ENCODE measurements at places on chromosomes 12 and 14.
A peak's percentile ranks its signal among the peaks of the same experiment; 100 is the strongest.

DNA sequence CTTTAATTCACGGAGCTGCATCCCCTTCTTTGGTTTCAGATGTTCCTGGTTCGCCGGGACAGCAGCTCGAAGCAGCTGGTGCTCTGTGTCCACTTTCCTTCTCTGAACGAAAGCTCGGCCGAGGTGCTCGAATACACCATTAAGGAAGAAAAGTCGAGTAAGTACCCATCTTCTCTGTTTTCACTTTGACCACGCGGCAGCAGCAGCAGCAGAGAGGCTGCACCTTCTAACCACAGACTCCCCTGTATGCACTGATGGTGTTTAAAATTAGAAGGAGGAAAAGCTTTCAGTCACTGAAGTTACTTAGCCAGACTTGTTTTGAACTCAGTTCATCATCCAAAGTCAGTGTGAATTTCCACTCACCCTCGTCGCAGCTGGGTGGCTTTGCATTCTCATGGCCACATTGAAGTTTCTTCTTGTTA, 63.8 kb downstream of the RIN3 start:
- no peak for DNase-seq

- no peak for DNase-seq
Measured at GRCh38 chr14:33567731-33568130, 383.1 kb downstream of the EGLN3 start.

DNA sequence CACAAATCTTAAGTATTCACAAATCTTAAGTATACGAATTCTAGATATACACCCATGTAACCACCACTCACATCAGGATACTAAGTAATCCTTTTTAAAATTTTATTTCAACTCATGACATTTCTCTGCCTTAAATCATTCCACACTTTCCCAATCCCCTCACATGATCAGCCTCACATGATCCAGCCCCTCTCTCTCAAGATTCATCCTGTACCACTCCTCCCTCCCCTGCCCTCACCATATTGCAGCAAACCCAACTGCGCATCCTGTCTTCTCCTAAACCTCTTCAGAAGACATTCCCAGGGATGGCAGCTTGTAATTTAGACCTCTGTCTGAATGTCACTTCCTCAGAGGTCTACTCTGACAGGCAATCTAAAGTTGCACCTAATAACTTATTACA, 1.7 kb upstream of the EIF4B start:
- DNase-seq = no peak

GRCh38 chr14:75649773-75650172, 10.9 kb downstream of the ERG28 start:
- no peak for DNase-seq

GRCh38 chr14:76752744-76753143, 8.5 kb upstream of the VASH1 start:
- no peak for DNase-seq

GRCh38 chr14:73344319-73344718, 107.0 kb downstream of the PAPLN start:
- DNase-seq = no peak

GRCh38 chr12:115444346-115444745, 760.4 kb upstream of the TBX3 start:
- no peak for DNase-seq

- DNase-seq = no peak
Measured at GRCh38 chr12:77813558-77813957, 17.1 kb upstream of the NAV3 start.

DNA sequence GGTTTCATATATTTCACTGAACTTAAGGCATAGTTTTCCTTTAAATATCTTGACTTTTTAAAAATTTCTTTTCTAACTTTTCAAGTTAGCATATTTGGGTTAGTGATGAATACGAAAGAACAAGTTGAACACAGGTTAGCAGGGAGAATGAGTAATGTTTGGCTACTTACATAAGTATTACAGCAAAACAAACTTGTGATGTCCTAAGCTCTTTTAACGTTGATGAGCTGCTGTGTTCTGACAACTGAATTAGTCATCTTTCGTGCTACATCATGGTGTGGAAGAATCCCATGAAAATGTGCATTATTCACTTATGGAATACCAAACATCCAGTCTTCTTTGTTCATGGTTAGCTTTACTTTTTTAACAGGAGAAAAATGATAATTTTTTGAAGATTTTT, 36.3 kb upstream of the PDZRN4 start:
- DNase-seq = no peak

GRCh38 chr14:24162093-24162492, 1.0 kb downstream of the IRF9 start:
- no peak for DNase-seq

DNA sequence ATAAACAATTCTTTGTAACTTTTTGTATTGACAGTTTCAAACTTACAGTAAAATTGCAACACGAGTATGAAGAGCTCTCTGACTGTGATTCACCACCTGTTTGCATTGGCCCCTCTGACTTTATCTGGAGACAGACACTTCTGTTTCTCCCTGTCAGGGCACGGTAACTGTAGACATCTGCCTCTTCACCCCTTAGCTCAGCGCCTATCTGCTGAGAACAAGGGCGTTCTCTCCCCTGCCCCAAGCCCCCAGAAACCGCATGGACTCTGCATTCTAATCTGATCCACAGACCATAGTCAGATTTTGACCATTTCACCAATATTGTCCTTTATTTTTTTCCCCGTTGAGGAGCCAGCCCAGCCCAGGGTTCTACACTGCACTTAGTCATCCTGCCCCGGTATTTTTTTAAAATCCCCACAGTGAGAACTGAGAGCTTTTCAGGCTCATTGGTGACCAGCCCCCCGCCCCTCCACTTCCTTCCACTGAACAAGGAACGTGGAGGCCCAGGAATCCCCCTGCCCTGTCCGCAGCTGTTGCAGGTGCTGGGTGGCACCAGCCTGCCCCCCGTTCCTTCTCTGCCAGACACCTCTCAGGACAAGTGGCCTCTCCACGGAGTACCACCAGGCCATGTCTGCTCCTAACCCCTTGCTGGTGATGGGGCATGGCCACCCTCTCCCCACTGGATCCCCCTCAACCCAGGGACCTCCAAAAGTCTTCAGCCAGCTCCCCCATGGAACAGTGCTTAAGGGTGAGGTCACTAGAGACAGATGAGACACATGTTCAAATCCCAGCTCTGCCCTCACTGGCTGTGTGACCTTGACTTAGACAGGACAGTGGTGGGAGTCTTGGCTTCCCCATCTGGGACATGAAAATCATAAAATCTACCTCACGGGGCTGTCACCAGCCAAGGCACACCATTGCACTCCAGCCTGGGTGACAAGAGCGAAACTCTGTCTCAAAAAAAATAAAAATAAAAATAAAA, 11.2 kb downstream of the RHOF start:
- no peak for DNase-seq

DNA sequence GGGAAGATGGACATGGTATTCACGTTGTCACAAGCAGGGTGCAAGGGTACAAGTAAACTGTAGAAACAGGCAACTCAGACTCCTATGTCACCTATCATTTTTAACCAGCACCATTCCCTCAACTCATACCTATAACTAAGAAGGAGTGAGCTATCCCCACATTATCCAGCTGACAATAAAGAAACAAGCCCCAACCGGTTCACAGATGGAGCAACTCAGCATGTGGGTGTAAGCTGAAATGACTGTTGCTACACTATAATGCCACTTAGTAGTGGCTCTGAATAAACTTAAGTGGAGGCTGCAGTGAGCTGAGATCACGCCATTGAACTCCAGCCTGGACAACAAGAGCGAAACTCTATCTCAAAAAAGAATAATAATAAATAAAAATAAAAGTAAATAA, 829.5 kb upstream of the MDGA2 start:
- DNase-seq = no peak

DNA sequence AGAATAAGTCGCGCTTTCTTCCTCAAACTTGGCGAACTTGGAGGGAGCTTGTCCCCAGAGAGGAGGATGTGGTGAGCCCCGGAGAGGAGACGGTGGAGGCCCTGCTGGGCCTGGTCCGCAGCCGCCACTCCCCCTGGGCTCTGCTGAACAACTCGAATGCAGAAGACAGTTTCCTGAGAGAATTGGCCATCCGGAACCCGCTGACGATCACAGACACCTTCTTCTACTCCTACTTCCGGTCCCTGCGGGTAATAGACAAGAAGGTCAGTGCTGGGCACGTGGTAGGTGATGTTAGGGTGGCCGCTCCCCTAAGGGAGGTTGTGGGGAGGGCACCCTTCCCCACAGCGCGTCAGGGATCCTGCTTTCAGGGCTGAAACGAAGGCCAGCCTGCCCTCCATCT, 1.6 kb downstream of the LRRC43 start:
- DNase-seq = no peak

DNA sequence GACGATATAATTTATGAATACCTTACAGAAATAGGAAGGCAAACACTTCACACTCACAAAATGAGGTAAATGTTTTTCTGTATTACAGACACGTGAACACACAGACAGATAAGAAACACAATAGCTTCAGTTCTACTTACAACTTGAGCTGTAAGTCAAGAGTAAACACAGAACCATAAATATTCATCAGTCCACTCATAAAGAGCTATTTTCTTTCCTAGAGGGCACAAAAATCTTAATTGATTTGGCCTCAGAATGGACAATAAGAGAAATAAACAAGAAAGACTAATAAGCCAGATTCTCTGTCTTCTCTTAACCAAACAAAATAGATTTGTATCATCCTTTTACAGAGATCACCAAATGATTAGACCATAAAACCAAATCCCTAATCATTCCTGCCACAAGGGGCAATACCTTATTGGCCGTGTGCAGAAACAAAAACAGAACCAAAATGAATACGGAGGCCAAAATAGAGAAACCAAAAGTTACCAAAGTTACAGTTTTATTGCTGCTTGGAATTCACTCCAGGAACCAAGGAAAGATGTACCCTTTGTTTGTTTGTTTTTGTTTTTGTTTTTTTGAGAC, 38.1 kb upstream of the GARIN2 start:
- no peak for DNase-seq

DNA sequence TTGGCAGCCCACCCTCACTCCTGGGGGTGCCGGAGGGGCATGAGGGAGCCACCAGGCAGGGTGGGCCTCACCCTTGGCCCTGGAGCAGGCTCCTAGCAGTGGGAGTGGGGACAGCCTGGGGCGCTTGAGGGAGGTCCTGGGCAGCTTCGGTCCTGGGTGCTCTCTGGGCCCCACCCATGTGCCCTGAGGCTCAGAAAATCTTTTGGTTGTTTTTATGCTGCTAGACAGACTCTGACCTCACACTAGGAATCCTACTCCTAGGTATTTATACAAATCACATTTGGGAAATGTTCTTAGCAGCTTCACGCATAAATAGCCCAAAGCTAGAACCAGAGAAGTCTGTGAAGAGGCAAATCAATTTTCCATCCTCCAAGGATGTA, 10.9 kb upstream of the ULK1 start:
- no peak for DNase-seq

- DNase-seq = no peak
Measured at GRCh38 chr12:1949771-1950470, 31.5 kb upstream of the CACNA2D4 start.

DNA sequence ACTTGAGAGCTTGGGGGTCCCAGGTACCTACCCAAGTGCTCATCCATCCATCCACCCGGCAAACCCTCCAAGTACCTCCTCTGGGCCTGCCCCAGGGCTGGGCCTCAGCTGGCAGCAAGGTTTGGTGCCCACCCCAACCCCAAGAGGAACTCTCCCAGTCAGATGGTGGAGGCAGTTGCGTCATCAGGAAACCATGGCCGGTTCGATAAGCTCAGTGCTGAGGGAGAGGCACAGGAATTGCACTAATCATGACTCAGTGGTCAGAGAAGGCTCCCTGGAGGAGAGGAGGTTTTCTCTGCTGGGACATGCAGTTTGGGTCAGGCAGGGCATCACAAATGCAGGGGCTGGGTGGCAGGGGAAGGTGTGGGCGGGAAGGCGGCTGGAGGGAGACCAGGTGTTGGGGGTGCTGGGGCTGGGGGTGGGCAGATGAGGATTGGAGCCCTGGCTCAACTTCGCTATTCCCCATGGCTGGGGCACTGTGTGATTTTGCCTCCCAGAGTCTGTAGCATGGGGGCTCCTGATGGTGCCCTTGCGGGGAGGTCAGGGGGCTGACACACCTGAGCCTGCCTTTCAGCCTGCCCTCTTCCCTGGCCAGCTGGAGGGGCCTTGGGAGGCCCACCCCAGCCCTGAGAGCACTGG, 32.2 kb downstream of the SH2B3 start:
- no peak for DNase-seq

DNA sequence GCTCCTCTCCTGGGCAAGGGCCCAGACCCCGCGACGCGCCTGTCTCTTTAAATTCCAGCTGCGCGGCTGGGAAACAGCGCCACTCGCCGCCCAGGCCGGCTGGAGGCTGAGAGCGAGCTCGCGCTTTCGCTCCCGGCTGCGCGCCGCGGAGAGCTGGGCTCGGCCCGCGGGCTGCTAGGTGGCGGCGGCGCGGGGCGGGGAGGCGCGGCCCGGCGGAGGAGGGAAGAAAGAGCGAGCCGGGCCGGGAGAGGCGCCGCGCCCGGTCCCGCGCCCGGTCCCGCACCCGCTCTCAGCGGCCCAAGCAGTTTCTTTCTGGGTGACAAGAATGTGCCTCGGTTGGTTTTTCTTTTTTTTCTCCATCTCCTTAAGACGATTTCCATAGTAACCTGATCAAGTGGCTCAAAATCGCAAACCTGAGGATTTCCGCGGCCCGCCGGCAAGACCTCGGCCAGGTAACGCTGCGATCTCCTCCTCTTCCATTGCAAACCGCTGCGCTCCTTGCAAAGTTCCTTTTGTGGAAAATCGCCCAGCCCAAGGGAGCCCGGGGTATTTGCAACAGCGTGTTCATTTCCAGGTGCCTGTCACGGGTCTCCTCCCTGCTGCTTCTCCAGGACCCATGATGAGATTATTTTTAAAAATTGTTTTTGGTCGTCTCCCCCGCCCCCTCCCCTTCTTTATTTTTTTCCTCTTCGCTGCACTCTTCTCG, 259.5 kb upstream of the E2F7 start:
- peak; percentile 66 for DNase-seq

- DNase-seq = no peak
Measured at GRCh38 chr12:110669193-110669502, 19.8 kb downstream of the HVCN1 start.

- no peak for DNase-seq
Measured at GRCh38 chr14:101072070-101072469, 168.5 kb upstream of the RTL1 start.

GRCh38 chr14:42541535-42542001, 934.9 kb downstream of the LRFN5 start:
- no peak for DNase-seq

DNA sequence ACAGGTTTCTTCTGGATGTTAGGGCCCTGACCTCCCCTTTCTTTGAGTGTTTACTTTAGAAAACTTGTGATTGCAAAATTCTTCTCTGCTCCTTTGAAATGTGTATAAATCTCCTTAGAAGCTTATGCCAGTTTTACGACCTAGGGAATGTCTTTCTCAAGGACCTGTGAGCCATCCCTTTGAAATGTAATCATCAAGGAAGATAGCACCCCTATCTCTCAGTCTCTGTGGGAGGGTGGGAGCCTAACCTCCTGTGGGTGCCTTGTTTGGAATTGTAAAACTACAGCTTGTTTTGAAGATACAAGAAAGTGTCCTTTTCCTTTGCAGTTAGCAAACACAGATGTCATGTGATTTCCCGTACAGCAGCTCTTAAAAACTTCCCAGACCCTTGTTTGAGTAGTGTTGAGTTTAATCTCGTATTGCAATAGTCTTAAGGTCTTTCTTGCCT, 3.3 kb downstream of the OR10AD1 start:
- DNase-seq = no peak

- no peak for DNase-seq
Measured at GRCh38 chr12:120283318-120283717, 8.4 kb downstream of the RNU4-2 start.

- DNase-seq = no peak
Measured at GRCh38 chr14:95250936-95251335, 68.8 kb downstream of the CLMN start.

GRCh38 chr12:50933459-50934124, 18.8 kb upstream of the HIGD1C start:
- no peak for DNase-seq

All from right renal pelvis (tissue), 4 donors.